ENCODE measurements at places on chromosomes 7 and 10. TPM values are rescaled to one million over a fixed set of nuclear protein-coding genes. Genes with fewer than 3 reads are reported as not detected.
A peak's percentile ranks its signal among the peaks of the same experiment; 100 is the strongest.

Gene GTPBP10
- 16.0 TPM for total RNA-seq

Gene SEC31B
- 2.6 TPM for total RNA-seq

DNA sequence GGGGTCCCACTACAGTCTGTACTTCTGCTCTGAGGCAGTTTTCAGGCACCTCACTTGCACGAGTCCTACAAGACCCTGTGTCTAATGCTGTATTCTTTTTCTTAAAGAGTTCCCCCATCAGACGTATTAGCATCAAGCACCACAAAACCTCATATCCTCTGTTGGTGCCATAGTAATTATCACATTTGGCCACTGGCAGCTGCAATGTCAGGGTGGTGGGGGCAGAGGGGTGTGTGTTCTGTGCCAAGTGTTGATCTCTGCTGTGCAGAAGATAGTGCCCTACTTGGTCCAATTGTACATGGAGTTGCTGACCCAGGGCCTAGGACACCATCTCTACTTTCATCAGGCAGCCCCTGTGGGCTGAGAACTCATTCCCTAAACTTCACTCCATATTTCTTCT is 20.0 kb upstream of the JAZF1 start:
- no peak for DNase-seq

DNA sequence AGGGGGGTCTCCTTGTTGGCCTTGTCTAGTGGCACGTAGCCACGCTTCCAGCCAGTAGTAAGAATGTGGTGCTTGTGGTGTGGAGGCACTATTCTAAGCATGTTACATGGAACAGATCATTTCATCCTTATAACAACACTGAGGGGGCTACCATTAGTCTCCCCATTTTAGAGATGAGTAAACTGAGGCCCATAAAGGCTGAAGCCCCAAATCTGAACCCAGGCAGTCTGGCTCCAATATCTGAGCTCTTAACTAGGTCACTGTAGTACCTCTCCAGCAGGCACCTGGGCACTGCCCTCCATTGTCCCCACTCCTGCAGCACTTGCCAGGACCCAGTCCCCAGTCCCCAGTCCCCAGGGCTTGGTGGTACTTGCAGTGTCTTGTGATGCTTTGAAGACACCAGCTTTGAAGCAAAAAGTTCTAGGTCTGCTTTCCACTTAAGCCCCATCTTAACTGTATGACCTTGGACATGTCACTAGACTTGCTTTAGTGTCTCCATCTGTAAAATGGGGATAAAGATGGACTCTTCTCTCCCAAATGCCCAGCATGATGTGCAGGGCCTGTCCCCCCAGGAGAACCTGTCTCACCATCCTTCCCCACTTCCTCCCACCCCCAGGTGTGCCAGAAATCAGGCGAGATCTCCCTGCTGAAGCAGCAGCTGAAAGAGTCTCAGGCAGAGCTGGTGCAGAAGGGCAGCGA is 6.4 kb downstream of the LZTS2 start:
- no peak for DNase-seq

Gene WNT8B
- total RNA-seq, result not detected

DNA sequence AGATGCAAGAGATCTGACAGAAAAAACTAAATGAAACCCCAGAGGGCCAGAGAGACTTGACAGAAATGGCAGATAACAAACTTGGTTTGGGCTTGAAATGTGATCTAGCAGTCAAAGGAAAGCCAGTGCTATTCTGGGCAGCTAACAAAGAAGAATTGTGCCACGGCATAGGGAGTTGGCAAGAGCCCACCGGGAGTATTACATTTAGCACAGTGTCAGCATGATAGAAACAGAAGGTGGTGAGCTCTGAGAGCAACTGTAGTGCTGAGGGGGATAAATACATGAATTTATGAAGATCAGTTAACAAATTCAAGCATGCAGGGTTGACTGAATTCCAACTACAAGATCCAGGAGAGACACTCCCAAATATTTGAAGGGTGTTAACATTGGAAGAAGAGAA is 91.1 kb downstream of the AHCYL2 start:
- no peak for DNase-seq

Gene SYT15
- 0.64 TPM for total RNA-seq

Gene SEC61G
- total RNA-seq, result 220 TPM

GRCh38 chr10:109027534-109028185 is 895.7 kb downstream of the XPNPEP1 start:
- DNase-seq, result no peak

Gene PODXL
- total RNA-seq, result 17.3 TPM

- DNase-seq, result no peak
These were observed 5.7 kb downstream of the STK17A start for GRCh38 chr7:43588477-43589132.

Gene ABCC2
- total RNA-seq, result 0.32 TPM

DNA sequence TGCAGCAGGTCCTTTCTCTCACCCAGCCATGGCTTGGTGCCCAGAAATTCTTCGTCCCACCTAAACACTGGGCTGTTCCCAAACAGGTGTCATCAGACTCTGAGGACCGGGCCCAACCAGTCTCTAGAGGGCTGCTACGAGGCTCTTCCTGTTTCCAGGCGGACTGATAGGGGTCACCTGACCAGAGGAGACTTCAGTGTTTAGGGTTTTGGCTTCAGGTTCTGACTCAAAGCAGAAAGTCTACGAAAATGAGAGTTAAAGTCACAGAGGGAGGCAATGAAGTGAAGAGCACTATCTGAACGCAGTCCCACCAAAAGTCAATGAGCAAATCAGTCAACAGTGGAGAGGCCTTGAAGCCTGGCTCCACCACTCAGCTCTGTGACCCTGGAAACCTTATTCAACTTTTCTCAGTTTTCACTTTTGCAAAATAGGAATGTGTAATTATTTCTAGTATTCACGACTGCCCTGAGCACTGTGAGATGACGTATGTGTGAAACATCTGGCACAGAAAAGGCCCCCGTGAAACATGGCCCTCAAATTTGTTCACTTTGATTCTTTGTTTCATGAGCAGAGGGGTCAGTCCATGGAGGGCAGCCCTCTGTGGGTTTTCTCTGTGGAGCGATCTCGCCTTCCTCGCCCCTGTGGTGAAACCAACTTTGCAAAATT is 189.9 kb upstream of the PDE1C start:
- no peak for DNase-seq

DNA sequence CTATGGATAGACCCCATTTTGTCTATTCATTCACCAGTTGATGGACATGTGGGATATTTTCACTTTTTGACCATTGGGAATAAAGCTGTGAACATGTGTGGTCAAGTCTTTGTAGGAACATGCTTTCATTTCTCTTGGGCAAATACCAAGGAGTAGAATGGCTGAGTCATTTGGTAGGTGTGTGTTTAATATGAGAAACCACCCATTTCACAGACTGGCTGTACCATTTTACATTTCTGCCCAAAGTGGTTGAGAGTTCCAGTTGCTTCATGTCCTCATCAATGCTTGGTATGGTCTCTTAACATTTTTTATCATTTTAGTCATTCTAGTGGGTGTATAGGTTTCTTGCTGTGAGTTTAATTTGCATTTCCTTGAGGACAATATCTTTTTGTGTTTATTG is 124.9 kb upstream of the RHEB start:
- DNase-seq, result no peak

DNA sequence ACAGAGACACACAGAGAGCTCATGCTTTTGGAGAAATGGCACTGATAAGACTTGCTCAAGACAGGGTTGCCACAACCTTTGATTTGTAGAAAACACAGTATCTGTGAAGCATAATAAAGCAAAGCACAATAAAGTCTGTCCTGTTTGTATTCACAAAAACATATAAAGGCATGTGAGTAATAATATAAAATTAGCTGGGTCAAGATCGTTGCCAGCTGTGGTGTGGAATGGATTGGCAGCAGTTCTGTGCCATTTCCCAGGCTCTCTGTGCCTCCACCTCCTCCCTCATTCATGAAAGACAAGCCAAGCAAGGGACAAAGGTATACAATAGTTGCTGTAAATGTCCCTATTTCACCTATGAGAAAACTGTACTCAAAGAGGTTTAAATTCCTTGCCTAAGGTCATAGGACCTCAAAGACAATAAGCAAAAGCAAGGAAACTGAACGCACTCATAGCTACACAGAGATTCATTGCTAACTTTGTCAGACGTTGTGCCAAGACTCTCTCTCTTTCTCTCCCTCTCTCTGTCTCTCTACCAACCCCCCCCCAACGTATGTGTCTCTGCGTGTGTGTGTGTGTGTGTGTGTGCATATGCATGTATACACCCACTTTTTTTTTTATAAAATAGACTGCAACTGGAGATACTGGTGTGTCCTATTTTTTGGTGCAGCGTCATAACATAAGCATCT is 31.8 kb downstream of the CHST3 start:
- DNase-seq, result peak; percentile 58

DNA sequence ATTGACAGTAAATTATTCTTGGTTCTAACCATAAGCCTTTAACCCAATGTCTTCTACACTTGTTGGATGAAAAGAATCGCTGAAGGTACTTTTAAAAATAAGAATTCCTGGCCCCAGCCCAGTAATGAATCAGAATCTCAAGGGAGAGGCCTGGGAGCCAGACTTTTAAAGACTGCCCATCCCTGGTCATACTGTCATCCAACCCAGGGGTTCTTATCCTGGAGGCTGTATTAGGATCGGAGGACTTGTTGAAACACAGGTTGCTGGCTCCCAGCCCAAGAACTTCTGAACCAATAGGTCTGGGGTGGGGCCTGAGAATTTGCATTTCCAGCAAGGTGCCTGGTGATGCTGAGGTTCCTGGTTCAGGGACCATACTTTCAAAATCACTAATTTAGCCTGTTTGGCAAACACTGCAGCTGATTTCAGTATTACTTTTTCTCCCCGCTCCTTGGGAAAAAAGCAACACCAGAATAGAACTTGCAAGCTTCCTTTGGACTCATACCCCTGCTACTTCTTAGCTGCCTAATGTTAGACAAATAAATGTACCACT is 79.5 kb upstream of the FAM133B start:
- DNase-seq, result no peak

- peak; percentile 45 for DNase-seq
These were observed 43.5 kb downstream of the CDCA7L start for GRCh38 chr7:21902240-21902639.

- DNase-seq, result peak; percentile 96
These were observed 32.4 kb downstream of the UNC5B start for GRCh38 chr10:71244431-71245419.

Gene IGFBP1
- under 0.01 TPM for total RNA-seq

GRCh38 chr10:124065382-124066125 is 27.8 kb downstream of the CHST15 start:
- DNase-seq, result no peak

DNA sequence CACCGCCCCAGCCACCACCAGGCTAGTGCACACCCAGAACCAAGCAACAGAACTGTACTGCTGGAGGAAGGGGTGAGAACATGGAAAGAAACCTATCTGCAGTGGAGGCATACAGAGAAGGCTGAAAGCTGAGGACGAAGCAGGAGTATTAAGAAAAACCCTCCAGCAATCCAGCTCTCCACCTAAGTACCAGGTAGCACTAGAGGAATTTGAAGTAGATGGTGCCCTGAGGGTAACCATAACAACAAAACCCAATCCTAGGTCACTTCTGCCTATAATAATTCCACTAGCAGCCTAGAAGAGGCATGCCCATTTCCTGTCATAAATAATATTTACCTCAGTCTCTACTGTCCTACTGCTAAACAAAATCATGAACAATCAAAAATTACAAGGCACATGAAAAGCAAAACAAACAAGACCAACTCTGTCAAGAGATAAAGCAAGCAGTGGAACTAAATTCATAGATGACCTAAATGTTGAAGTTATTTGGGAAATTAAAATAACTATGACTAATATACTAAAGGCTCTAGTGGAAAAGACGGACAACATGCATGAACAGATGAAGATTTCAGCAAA is 51.1 kb downstream of the HYCC1 start:
- no peak for DNase-seq

Gene DCLRE1A
- 4.2 TPM for total RNA-seq

GRCh38 chr10:9103301-9103700 is 1048.8 kb downstream of the GATA3 start:
- no peak for DNase-seq

DNA sequence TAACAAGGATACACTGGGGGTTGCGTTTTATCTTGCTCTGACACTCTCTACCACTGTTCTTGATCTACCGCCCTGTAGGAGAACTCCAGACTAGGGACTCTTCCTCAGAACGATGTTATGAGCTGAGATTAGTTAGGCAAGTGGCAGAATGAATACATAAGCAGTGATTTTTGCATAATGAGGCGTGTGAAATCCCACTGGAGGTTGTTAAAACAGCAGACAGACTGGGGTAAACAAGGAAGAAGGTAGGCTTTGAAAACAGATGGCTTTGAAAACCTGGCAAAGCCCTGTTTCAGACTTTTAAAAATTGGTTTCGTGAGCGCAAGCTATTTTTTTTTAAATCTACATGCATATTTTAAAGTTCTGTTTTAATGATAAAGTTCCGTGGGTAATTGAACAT is 785.2 kb downstream of the TYW1 start:
- DNase-seq, result no peak

DNA sequence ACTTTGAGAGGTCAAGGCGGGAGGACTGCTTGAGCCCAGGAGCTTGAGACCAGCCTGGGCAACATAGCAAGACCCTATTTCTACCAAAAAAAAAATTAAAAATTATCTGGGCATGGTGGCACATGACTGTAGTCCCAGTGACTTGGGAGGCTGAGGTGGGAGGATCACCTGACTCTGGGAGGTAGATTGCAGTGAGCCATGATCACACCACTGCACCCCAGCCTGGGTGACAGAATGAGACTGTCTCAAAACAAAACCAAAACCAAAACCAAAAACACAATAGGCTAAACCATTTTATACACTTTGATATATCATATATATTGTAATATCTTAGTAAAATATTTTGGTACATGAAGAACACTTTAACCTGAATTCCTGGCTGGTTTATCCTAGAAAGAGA is 101.6 kb downstream of the RAPGEF5 start:
- no peak for DNase-seq

Gene MBL2
- not detected for total RNA-seq

GRCh38 chr7:151632750-151633515 is 113.2 kb upstream of the RHEB start:
- peak; percentile 43 for DNase-seq

DNA sequence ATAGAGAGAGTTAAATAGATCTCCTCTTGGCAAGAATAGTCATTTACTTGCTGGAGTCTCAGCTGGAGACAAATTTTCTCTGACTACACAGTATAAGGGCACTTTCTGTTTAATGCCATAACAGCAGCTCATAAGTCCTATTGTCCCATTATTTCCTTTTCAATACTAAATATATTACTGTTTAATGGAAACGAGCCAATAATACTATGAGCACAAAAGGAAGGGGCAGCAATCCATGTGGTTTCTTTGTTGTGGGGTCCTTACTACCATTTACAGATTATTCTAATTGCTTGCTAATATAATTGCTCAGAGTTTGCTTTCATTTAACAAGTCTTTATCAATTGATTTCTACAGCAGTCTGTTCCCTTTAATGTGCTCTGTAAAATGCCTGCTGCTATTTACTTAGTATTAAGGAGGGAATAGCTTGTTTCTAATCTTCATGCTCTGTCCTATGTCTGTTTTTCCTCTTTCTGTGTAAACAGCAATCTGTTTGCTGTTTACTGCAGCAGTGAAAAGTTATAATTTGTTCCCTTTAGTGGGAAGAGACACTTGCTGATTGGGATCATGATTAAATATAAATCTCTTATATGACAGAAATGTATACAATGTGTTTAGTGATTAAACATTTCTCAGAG is 296.2 kb upstream of the SMIM30 start:
- DNase-seq, result no peak

GRCh38 chr10:121113911-121114310 is 262.7 kb downstream of the WDR11 start:
- no peak for DNase-seq
